ENCODE measurements at places on chromosomes 2 and 18.

DNA sequence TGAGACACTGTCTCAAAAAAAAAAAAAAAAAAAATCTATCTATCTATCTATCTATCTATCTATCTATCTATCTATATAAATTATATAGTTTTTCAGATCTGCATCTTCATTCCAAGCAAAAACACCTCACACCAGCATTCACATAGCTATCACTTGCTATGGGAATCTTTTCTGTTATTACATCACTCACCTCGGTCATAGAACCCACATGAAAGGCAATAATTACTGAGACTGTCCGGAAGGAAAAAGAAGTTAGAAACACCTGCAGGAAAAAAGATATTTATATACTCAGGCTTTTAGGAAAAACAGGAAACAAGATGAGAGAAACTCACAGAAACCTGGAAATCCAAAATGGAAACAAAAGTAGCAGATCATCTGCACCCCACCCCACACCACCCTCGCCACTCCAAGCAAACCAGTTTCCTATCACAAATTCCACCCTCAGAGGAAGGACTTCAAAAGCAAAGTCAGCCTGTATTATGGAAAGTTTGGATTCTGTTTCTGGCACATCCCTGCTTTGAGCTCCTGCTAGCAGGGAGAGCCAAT is 21.9 kb upstream of the CCDC141 start:
- no peak for DNase-seq

DNA sequence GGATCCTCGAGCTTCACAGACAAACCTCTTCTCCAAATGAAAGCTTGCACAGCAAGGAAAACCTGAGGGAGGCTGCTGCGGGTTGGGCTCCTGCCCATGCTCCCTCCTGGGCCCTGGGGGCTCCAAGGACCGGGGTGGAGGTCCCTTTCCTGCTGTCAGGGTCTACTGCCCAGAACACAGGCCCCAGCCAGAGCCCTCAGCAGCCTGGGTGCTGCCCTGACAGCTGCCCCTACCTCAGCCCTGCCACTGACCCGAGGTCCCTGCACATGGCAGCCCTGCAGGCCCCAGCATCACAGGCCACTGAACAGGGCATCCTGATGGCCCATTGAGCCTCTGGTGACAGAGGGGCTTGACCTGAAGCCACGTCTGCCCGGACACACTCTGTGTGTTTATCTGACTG is 41.0 kb downstream of the CROCC2 start:
- DNase-seq, result peak; percentile 1

- no peak for DNase-seq
These were observed 1.9 kb upstream of the KLHL29 start for GRCh38 chr2:23383100-23383499.

GRCh38 chr2:236452238-236452637 is 117.4 kb upstream of the ACKR3 start:
- DNase-seq, result no peak

GRCh38 chr2:18454692-18455235 is 105.7 kb downstream of the RDH14 start:
- DNase-seq, result no peak

- DNase-seq, result no peak
These were observed 6.0 kb downstream of the SPATA3 start for GRCh38 chr2:231001921-231002320.

- DNase-seq, result no peak
These were observed 48.6 kb upstream of the SEC11C start for GRCh38 chr18:59090966-59091603.

DNA sequence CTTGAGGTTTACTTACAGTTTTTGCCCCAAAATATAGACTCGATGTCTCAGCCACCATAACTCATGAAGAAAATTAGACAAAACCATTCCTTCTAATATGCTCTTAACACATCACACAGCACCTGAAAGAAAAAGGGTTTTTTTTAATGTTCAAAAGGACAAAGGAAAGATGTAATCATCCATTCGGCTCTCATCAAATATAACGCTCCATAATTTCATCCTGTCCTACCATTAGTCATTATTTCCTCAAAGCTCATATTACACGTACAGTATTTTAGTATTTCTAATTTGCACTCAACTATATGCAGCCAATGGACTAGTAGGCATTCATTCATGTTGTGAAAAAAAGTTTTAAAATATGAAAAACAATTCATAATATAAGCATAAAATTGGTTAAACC is 24.8 kb downstream of the ESCO1 start:
- DNase-seq, result no peak

DNA sequence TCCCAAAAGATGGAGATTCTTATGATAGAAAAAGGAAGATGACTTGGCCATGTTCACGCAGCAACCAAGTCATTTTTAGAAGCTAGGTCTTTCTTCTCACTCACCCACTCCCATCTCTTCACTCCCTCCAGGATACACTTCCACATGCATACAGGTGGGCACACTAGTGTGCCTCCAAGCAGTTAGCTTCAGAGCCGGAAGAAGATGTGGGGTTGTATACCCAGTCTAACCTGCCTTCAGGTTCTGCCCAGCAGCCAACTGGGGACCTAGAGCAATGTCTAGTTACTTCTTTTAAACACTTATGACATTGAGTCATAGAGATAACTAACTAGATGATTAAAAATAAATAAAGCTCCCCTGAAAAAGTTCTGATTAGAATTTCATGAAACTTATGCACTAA is 21.8 kb upstream of the TANK start:
- DNase-seq, result no peak

GRCh38 chr2:176114120-176114929 is 2.3 kb upstream of the HOXD10 start:
- DNase-seq, result no peak

GRCh38 chr2:64219149-64219548 is 74.9 kb upstream of the PELI1 start:
- DNase-seq, result no peak

DNA sequence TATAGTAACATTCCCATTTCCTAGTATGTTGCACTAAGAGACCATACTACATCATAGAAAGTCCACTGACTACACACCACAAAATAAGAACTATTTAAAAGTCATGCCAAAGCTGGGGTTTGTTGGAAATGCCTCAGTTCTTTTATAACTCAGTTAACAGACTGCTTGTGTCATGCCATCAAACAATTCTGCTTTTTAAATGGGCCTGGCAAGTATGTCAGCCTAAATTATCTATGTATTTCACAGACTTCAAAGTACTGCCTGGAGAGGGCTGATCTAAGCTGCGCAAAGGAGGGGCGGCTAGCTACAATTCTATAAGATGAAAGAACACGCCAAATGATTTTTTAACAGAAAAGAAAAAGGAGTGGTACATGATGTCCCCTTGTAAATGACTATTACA is 49.6 kb downstream of the FARSB start:
- DNase-seq, result no peak

GRCh38 chr2:234864506-234864905 is 87.3 kb upstream of the SH3BP4 start:
- no peak for DNase-seq

DNA sequence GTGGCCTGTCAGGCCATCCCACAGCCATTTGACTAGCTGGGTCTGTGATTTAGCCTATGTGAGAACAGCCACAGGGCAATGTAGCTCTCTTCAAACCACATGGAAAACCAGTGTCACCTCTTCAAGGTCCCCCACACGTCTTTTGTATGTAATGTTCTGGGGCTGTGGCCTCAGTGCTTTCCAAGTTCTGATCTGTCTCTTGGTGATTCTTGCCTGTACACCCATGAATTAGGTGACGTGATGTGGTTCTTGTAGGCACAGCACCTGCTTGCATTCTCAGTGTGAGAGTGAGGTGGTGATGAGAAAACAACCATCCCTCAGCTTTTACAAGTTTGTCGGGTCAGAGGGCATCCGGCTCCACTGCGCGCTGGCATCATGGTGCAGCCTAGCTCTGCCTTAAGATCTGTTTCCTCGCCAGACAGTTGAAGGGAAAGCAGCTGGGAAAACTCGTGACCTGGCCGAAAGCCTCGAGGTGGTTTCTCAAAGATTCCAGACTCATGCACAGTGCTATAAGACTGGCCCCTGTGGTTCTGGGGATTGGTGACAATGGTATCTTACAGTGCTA is 125.8 kb downstream of the TANC1 start:
- DNase-seq, result no peak

DNA sequence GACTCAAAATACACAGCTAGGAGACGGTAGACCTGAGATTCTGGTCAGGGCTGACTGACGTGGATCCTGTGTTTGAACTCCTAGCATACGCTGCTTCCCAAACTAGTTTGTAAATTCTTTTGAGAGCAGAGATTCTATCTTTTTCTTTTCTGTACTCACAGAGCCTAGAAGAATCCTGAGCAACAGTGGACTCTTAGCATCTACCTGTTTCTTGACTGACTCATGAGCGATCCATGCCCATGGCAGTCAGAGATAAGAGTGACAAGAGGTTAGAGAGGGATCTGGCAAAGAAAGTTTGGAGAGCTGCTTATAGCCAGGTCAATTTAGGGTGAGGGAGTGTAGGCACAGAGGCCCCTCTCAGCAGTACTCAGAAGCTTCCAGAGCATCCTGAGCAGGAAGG is 41.1 kb upstream of the PPP1CB start:
- DNase-seq, result no peak

- DNase-seq, result no peak
These were observed 26.8 kb downstream of the MAL start for GRCh38 chr2:95052307-95052706.
